Activated T-helper 1 cell treated with anti-CD3 and anti-CD28 coated beads, Interleukin-2, amount 50 U/mL, for 16 hours (primary cell): ENCODE measurements at places on chromosomes 4 and X.
A peak's percentile ranks its signal among the peaks of the same experiment; 100 is the strongest.

- DNase-seq: no peak
These were observed 266.4 kb downstream of the ARHGAP24 start for GRCh38 chr4:85741381-85741780.

DNA sequence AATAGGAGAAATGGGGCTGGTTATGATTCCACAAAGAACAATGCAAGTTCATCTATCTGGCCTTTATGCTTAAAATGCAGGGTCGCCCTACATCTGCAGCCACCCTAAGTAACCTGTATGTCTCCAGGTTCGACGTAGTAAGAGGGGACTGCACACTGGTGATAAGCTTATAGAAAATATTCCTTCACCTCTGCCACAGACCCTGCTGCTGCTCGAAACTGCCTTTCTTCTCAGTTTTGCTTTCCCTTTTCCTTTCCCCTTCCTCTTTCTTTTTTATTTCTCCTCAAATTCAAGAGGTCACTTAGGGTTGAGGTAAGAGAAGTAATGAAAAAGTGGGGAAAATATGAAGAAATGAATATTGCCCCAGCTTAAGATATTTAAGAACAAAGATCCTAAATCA lies 123.5 kb downstream of the DCHS2 start:
- DNase-seq: no peak

- DNase-seq: no peak
These were observed 523.8 kb upstream of the CPEB2 start for GRCh38 chr4:14478504-14478903.

DNA sequence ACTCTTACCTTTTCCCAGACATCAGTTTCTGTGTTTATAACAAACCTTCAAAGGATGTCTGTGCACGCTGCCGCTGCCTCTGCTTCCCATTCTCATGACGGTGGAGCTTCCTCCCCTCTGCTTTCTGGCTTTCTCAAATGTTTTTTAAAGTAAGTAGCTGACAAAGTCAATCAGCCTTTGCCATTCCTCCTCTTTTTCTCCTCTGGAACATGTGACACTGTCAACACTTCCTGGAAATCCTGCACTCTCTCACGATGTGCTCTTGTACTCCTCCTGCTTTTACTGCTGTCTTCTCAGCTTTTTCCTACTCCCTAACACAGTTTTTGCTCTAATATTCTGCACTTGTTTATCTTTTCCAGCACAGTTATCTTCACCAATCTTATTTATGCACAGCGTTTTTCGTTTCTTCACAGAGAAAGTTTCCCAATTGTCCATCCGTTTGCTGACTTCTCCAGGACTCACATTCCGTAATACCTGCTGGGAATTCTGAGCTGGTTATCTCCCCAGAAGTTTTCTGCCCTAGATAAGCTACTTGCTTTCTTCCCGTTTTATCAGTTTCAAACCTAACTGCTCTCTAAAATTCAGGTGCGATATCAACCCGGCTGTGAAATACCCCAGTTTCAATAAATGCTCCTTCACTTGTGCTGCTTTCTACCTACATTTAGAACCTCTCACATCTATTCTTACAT lies 465.6 kb upstream of the AGA start:
- no peak for DNase-seq

DNA sequence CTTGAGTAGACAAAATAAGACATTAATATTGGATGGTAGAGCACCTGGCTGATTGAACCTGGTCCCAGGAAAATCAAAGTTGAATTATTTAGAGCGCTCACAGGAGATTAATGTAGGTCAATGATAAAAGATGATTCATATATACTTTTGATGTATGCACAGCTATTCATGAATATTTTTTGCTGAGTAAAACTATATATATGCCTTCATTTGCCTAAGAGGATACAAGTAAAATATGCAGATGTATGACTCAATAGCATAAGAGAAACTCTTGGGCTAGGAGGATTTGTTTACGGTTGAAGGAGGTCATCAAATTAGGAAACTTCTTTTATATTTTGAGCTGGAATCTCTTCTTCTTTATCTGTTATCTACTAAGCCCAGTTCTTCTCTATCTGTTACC lies 202.7 kb upstream of the HS3ST1 start:
- no peak for DNase-seq

- no peak for DNase-seq
These were observed 290.7 kb downstream of the TRIML1 start for GRCh38 chr4:188429965-188430364.

- DNase-seq: no peak
These were observed 2.3 kb downstream of the F9 start for GRCh38 chrX:139532834-139533233.

- no peak for DNase-seq
These were observed 2.8 kb downstream of the AMELX start for GRCh38 chrX:11296051-11296450.

DNA sequence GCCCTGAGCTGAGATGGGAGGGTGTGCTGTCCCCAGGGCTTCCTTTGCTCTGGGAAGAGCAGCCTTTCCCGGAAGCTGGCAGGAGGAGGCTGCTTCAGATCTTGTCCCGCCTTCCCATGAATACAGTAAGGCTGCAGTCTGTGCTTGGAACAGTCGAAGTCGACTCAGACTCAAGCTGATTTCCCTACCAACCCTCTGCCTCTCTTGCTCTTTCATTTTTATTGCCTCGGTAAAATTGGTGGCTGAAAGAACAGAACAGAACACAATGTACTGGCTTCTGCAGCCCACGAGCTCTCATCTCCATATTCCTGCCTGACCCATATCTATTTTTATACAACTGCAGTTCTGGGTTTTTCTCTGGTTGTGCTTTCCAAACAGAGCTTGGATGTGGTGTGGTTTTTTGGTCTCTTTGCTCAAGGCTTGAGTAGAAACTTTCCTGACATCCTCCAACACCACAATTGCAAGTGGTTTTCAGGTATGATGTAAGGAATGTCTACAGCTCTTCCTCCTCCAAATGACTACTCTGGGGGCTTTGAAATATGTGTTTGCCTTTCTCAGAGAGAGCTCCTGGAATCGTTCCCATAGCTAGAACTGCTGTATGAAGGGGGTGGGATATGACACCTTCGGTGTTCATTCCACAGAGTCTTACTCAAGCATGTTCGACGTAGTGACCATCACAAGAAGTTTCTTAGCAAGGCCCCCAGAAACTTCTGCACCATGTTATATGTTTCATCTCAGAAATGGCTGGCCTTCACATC lies 61.3 kb downstream of the ENPP6 start:
- DNase-seq: no peak

GRCh38 chr4:8331575-8331955 lies 62.0 kb downstream of the HTRA3 start:
- no peak for DNase-seq

GRCh38 chr4:126533146-126533805 lies 1099.5 kb upstream of the INTU start:
- no peak for DNase-seq

GRCh38 chrX:110407910-110408545 lies 49.4 kb downstream of the RTL9 start:
- peak; percentile 15 for DNase-seq

DNA sequence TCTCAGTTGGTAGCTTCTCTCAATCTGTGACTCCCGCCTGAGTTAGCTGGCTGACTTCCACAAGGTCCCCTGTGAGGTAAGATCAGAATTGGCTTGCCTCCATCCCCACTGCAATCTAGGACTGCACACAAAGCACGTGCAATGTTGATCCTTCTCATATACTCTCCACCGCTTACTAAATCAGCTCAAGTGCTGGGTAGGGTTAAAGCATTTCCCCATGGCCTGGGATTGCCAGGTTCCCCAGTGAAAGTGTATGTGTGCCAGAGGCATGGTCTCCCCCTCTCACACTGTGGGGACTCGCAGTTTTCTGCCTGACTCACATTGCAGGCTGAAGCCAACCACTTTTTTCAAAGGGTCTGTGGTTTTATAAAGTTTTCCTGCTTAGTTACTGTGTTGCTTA lies 886.9 kb downstream of the FAM133A start:
- DNase-seq: no peak

- no peak for DNase-seq
These were observed 16.3 kb downstream of the SULT1B1 start for GRCh38 chr4:69744157-69744478.

DNA sequence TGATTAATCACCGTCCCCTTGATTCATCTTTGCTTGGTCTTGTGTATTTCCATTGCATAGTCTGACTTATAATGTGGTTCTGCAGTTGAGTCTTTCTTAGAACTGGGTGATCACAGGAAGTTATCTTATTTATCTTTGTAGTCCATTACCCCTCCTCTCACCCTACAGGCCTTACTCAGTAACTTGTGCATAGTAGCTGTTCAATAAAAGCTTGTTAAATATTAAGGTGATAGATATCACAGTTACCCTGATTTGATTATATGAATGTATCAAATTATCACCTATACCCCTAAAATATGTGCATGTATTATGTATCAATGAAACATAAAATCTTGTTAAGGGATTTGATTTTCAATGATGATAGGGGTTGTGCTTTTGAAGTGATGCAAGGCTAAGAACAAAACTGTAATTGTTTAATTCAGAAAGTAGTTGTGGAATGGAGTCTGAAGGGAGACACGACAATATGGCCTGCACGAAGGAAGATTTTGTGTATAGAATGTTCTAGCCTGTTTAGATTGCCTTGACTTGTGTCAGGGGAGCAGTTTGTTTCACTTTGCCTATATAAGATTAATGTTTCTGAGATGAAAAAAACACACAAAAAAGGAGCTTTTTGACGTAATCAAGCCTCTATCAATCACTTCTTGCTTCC lies 132.4 kb upstream of the LIMCH1 start:
- no peak for DNase-seq

- DNase-seq: no peak
These were observed 65.8 kb downstream of the RASGEF1B start for GRCh38 chr4:81405900-81406401.

DNA sequence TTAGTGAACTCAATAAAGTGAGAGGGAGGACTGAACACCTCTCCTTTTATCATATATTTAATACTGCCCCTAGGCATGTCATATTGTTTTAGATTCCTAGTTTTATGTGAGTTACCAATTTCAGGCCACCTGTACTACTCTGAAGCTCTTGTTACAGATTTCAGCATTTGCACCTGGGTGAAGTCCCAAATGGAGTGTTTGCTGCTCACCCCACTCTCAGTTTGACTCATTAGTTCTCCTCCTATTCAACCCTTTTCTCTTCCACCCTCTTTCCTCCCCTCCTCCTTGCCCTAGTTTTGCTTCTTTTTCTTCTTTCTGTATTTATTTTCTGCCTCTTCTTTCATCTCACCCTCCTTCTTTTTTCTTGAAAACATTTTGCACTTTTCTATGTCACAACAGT lies 1852.2 kb upstream of the IGFBP7 start:
- no peak for DNase-seq

DNA sequence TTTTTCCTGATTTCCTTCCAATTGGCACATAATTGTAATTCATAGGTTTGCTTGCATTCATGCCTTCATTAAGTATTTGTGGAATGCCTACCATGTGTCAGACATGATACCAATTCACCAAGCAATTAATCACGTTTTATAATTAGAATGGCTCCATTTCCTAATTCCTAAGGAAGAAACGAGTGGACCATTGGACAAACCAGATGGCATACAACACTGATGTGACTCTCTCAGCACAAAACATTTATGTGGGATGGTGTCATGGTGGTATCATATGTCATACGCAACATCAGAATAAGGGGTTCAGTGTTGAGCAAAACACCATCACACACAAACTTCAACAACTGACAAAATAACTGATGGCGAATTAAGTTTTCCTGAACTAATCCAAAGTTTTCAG lies 502.8 kb downstream of the DMD start:
- DNase-seq: no peak

- DNase-seq: no peak
These were observed 193.4 kb downstream of the CLCN4 start for GRCh38 chrX:10350221-10350620.

- DNase-seq: no peak
These were observed 114.3 kb downstream of the GABRB1 start for GRCh38 chr4:47145630-47146029.

GRCh38 chr4:85228264-85228663 lies 246.7 kb upstream of the ARHGAP24 start:
- DNase-seq: no peak

DNA sequence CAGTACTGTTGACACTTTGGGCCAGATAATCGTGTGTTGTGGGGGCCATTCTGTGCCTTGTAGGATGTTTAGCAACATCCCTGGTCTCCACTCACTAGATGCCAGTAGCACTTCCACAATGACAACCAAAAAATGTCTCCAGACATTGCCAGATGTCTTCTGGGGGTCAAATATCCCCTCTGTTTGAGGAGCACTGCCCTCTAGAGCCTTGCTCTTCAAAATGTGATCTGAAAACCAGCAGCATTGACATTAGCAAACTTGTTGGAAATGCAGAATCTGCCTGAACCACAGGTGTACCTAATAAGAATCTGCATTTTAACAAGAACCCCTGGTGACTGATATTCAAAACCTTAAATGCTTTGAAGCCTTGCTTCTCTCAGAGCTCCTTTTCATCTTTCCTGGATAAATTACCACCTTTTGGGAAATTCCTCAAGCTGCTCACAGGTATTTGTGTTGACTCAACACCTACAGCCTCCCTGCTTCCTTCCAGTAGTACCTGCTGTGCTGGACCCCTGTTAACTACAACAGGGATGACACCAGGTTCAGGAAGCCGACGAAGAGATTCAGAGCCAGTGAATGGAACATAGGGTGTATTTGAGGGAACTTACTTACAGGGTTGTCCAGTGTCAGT lies 459.0 kb upstream of the NR3C2 start:
- DNase-seq: no peak

- no peak for DNase-seq
These were observed 12.8 kb upstream of the NSUN7 start for GRCh38 chr4:40736910-40737309.

DNA sequence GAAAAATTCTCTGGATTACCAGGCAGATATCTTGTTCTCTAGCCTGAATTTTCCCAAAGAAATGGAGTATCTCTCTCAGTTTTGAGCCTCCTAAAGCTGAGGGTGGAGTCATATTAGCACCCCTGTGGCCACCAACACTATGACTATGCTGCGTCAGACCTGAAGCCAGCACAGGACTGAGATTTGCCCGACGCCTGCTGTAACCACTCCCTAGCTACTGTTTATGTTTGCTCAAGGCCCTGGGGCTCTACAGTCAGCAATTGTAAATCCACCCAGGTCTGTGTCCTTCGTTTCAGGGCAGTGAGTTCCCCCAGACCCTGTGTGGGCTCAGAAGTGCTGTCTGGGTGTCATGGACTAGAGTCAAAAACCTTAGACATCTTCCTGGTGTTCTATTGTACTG lies 61.4 kb downstream of the ZXDA start:
- DNase-seq: no peak

GRCh38 chr4:122163301-122163700 lies 11.2 kb downstream of the BLTP1 start:
- no peak for DNase-seq

DNA sequence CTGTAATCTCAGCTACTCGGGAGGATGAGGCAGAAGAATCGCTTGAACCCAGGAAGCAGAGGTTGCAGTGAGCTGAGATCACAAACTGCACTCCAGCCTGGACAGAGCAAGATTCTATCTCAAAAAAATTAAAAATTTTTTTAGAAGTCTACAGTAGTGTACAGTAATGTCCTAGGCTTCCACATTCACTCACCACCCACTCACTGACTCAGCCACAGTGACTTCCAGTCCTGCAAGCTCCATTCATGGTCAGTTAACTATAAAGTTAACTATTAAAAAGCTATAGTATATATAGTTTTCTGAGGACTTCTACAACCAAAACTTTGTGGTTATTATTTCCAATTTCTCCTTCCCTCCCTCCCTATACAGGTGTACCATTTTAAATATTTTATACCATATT lies 34.7 kb upstream of the NEUROG2 start:
- no peak for DNase-seq

GRCh38 chr4:169987327-169988228 lies 38.6 kb downstream of the MFAP3L start:
- DNase-seq: no peak

GRCh38 chrX:15043538-15043937 lies 170.3 kb downstream of the MOSPD2 start:
- DNase-seq: no peak
